ENCODE measurements at places on chromosomes 5 and 9. TPM values are rescaled to one million over a fixed set of nuclear protein-coding genes. Genes with fewer than 3 reads are reported as not detected.

Gene ACOT12
- total RNA-seq = not detected

DNA sequence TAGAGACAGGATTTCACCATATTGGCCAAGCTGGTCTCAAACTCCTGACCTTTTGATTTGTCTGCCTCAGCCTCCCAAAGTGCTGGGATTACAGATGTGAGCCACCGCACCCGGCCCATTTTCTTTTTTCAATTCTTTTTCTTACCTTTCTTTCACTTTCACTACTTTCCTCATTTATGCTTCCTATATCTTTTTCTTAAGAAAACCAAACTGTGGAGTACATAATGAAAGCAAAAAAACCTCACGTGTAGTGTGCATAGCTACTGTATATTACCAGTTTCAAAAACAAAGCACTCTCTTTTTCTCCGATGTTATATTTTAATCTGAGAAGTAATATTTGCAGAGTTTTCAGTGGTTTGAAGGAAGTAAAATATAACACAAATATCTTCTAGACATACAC lies 8.0 kb upstream of the CAST start:
- DNase-seq = no peak

Gene NTNG2
- under 0.01 TPM for total RNA-seq

DNA sequence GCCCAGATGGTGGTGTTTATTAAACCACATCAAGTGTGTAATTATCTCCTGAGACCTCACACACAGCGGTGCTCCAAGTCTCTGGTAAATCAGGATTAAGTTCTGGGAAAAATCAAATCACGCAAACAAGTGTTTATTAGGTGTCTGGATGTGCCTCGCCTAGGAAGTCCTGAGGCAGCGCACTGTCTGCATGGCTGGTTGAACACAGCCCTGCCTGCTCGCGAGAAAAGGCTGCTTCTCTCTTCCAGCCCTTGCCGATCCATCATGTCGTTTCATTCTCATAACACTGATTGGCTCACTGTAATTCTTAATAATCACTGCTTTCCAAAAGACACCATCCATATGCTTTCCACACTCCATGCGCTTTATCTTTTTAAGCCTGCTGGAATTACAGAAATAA lies 229.6 kb upstream of the DAP start:
- no peak for DNase-seq

Gene KCNT1
- total RNA-seq = not detected

DNA sequence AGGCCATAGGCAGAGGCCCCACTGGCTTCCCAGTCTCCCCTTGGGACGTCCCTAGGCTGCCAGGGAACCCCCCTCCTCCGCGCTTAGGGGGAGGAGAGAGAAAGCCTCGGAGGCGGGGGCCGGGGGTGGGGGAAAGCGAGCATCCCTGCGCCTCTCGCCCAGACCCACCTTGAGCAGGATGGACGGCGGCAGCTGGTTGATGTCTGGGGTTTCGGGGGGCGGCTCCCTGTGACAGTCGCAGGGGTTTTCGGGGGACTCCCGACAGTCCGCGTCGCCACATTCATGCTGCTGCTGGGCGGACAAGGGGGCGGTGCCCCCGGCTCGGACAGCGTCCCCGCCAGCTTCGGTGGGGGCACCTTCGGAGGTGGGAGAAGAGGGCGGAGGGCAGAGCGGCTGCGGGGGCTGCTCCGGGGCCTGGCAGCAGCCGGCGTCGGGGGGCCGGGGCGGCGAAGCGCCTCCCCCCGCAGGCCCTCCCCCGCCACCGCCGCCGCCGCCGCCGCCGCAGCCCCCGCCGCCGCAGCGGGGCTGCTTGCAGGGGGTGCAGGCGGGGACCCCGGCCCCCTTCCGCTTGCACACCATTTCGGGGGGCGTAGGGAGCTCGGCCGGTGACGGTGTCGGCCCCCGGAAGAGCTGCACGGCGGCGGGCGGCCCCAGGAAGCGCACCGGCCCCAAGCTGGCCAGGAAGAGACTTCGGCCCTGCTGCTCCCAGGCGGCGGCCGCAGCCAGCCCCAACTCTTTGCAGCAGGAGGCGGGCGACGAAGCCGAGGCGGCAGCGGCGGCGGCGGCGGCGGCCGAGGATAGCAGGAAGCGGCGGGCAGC lies 1.2 kb downstream of the FBXL17 start:
- no peak for DNase-seq

Gene FOXD4L4
- under 0.01 TPM for total RNA-seq

Gene GPX3
- 79.0 TPM for total RNA-seq

GRCh38 chr9:12633016-12633765 lies 60.0 kb upstream of the TYRP1 start:
- no peak for DNase-seq

GRCh38 chr9:103902263-103902662 lies 191.8 kb upstream of the SMC2 start:
- DNase-seq = no peak

DNA sequence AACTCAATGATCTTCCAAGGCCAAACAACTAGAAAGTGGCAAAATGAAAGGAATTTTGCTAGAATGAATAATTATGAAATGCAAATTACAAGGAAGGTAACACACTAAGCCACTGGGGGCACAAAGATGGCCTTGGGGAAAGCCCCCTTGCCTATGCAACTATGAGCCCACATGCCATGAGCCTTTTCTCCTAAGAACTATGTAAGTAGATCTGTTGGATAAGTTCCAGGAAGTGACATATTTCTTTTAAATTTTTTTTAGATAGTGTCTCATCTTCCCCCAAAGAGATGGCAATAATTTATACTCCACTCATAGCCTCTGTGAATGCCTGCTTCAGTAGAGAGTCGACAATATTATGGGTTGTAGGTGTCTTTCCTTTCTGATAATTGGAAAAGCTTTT lies 257.8 kb downstream of the AUH start:
- no peak for DNase-seq

DNA sequence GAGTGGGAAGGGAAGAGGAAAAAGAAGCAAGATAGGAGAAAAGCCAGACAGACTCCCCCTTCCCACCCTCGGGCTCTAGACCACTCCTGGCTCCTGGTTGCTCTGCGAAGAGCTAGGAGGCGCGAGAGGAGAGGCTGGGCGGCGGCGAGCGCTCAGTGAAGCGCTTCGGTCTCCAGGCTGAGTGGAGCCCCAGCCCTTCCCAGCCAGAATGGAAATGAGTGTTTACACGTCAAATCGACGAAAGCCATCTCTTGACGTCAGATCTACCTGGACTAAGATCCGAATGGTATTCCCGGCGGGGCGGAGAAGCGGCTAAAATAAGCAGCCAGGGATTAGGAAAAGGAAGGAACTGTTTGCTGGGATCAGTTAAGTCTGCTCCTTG lies at the start of gene PCSK1:
Gene PCSK1 (minus strand): TSS at position 183 of the 382 bp plus-strand sequence. CDS start 206 bp downstream, outside the sequence.
- DNase-seq = no peak

Gene PCDHA9
- under 0.01 TPM for total RNA-seq

DNA sequence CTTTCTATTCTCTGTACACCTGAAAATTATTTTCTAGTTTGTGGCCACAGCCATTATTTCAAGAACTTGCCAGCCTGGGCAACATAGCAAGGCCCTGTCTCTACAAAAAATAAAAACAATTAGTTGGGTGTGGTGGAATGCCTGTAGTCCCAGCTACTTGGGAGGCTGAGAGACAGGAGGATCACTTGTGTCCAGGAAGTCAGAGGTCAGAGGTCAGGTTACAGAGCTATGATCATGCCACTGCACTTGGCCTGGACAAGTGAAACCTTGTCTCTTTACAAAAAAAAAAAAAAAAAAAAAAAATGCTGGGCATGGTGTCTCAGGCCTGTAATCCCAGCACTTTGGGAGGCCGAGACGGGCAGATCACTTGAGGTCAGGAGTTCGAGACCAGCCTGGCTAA lies 58.3 kb downstream of the HMGCR start:
- DNase-seq = no peak

Gene CTNNAL1
- 15.9 TPM for total RNA-seq

Gene BRD9
- 36.1 TPM for total RNA-seq

DNA sequence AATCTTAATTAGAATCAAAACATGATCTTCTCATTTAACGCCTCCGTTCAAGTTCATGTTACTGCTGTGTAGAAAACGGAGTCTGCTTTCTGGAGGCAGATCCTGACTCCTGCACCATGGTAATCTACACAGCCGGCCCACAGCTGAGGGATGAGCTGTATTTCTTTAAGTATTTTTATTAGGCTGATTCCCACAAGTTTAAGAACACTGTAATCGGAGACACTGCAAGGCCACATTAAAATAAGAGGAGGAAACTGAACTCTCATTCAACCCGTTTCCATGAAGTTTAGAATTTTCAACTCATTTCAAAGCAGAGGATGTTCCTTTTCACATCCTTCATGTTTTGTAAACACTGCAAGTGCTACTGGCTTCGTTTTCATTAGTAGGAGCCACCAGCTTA lies 372.2 kb downstream of the NFIB start:
- DNase-seq = no peak

DNA sequence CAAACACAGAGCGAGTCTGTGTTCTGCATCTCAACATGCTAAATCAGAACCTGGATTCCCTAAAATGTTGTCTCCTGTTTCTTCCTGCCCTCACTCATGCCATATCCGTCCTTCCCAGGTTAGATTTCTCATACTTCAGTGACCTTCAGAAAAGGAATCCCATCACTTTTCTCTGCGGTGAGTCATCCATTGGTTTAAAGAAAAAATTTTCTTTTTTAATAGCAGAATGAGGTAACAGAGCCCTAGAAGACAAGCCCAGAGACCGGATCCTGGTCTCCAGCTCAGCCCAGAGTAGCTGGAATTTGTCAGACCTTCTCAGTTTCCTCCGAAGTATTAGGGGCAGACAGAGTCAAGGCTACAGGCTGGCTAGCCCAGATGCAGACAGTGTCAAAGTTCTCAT lies 143.2 kb upstream of the DMRT1 start:
- peak; percentile 41 for DNase-seq

Gene NEURL1B
- total RNA-seq = 4.7 TPM

- DNase-seq = no peak
These were observed 130.4 kb upstream of the PRLR start for GRCh38 chr5:35360671-35361070.

Gene SNX18
- total RNA-seq = 25.8 TPM

- DNase-seq = no peak
These were observed 77.5 kb downstream of the RXRA start for GRCh38 chr9:134403682-134404301.

GRCh38 chr9:98902925-98903324 lies 40.8 kb upstream of the COL15A1 start:
- DNase-seq = no peak

DNA sequence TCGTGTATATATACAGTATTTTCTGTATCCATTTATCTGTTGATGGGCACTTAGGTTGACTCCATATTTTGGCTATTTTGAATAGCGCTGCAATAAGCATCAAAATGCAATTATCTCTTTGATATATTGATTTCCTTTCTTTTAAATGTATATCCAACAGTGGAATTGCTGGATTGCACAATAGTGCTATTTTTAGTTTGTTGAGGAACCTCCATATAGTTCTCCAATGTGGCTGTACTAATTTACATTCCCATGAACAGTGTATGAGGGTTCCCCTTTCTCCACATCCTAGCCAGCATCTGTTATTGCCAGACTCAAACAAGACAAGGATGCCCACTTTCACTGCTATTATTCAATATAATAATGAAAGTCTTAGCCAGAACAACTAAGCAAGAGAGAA lies 9.1 kb upstream of the CTXN3 start:
- DNase-seq = no peak

DNA sequence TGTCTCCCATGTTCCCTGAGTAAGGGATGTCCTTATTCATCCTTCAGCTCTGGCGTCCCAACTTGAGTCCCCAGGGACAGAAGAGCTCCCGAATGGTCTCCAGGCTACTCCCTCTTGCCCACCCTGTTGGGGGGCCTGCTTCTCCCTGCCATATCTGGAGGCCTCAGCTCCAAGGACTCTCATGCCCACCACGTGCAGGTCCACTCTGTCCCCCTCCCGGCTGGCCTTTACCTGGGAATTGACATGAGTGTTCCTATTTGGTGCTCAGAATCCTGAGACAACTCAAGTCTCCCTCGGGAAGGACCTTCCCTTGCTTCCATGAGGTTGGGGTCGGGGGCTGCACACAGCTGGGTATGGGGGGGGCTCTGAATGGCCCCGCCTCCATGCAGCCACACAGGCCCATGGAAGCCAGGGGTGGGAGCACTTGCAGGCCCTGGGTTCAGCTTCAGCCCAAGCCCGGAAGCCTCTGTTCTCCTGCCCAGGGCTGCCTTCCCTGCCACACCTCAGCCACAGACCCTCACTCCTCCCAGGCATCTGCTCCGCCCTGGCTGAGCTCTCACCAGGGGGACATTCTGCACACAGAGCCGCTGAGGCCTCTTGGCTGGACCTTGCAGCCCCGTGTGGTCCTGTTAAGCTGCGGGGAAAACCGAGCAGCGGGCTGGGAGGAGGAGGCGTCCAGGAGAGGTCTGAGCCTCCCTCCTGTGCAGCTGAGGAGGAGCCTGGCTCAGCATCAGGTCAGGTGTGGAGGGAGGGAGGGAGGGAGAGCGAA lies 121.9 kb downstream of the PHF2 start:
- no peak for DNase-seq

DNA sequence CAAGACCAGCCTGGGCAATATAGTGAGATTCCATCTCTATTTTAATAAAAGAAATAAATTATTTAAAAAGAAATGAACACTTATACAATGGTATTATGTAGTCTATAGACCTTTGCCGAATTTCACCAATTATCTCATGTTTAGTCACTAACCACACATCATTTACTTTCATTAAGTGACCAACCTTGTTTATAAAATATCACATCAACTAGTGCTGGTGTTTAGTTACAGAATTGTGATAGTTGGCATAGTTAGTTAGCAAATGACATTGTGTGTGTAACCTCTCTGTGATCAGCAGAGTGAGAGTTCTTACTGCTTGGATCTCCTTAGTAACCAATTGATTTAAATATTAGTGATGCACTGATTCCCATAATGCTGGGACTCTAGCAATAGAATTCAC lies 71.8 kb downstream of the PRR16 start:
- DNase-seq = no peak

Gene TAS2R1
- total RNA-seq = not detected

- DNase-seq = peak; percentile 91
These were observed 11.3 kb downstream of the MYOZ3 start for GRCh38 chr5:150672237-150672883.

Gene ZNF169
- 4.7 TPM for total RNA-seq

Gene HAVCR2
- 0.53 TPM for total RNA-seq

All from bronchial epithelial cell (primary cell).